M059J (cell line): ENCODE measurements at places on chromosomes 7 and 10. TPM values are rescaled to one million over a fixed set of nuclear protein-coding genes. Genes with fewer than 3 reads are reported as not detected.

Gene SEMA4G
- total RNA-seq = 0.12 and 0.17 TPM in 2 replicates

Gene SPDYE11
- not detected in 2 replicates for total RNA-seq

- DNase-seq = no peak
Observed at GRCh38 chr7:108442039-108442568, 14.1 kb downstream of the NRCAM start.

DNA sequence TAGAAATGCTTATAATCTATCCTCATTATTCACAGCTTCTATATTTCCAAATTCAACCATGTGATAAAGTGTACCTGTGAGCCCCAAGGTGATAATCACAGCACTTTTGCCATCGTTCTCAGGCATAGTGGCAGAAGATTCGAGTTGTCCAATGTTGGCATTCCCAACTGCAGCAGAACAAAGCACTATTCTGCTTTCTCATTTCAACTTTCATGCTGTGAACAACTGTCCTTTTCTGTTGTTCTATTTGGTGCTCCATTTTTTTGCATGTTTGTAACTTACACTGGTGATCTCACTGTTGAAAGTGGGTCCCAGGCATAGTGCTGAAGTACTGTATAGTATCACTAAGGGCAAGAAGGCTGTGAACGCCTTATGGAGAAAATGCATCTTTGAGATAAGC lies 438.2 kb downstream of the PAXIP1 start:
- DNase-seq = no peak

DNA sequence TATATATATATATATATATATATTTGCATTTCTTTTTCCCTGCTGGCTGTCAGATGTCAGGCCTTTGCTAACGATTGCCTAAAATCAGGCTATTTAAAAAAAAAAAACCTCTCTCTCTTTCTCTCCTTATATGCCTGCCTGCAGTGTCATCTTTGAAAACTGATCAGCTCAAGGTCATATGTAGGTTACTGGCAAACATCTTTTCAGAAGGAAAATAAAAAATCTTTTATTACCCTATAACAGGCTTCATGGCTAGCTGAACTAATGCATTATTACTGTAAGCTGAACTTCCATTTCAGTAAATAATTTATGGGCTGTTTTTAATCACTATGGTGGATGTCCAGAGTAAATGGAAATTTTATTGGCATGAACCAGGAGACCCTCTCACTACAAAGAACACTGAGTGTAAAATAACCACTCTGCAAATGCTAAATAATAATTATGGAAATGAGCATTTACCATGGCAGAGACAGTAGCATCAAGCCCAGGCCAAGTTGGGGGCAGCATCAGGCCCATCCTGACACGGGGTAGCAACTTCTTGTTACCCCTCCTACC lies 29.3 kb downstream of the HSPA12A start:
- no peak for DNase-seq

DNA sequence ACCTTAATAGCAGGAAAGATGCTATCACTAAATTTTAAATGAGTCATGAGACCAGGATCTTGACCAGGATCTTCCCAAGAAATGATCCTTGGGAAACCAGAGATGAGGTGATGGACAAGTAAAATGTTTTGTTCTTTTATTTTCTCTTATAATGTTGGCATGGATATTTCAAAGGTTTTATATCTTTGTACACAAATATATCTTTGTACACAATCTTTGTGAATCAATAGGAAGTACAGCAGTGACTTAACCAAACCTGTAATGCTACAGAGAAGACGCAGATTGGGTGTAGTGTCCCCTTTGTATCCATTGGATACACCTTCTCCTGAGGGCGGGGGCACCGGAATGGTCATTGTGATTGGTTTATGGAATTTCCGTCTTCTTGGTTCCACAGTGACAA lies 180.1 kb upstream of the CCDC6 start:
- DNase-seq = no peak
